ENCODE measurements at places on chromosomes 16 and 17.
A peak's percentile ranks its signal among the peaks of the same experiment; 100 is the strongest.

DNA sequence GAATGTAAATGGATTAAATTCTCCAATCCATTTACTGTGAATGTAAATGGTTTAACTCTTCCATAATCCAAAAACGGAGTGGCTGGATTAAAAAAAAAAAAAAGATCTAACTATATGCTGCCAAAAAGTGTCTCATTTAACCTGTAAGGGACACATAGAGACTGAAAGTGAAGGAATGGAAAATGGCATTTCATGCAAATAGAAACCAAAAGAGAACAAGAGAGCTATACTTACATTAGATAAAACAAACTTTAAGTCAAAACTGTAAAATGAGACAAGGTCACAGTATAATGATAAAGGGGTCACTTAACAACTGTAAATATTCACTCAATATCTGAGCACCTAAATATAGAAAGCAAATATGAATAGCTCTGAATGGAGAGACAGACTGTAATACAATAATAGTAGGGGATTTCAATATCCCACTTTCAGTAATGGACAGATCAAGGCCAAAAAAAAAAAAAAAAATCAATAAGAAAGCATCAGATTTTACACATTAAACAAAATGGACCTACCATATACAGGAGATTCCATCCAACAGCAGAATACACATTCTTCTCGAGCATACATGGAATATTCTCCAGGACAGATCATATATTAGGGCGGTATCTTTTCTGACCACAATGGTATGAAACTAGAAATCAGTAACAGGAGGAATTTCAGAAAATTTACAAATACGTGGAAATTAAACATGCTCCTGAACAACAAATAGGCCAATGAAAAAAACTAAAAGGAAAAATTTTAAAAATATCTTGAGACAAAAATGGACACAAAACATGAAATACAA is 36.4 kb downstream of the CDR2 start:
- DNase-seq, result no peak
- H3K4me3 ChIP-seq, result no peak overlapping the region
- H3K36me3 ChIP-seq, result peaks cover 73% of the 10 kb centered on the region
- H3K4me1 ChIP-seq, result no peaks in the 10 kb centered on the region

DNA sequence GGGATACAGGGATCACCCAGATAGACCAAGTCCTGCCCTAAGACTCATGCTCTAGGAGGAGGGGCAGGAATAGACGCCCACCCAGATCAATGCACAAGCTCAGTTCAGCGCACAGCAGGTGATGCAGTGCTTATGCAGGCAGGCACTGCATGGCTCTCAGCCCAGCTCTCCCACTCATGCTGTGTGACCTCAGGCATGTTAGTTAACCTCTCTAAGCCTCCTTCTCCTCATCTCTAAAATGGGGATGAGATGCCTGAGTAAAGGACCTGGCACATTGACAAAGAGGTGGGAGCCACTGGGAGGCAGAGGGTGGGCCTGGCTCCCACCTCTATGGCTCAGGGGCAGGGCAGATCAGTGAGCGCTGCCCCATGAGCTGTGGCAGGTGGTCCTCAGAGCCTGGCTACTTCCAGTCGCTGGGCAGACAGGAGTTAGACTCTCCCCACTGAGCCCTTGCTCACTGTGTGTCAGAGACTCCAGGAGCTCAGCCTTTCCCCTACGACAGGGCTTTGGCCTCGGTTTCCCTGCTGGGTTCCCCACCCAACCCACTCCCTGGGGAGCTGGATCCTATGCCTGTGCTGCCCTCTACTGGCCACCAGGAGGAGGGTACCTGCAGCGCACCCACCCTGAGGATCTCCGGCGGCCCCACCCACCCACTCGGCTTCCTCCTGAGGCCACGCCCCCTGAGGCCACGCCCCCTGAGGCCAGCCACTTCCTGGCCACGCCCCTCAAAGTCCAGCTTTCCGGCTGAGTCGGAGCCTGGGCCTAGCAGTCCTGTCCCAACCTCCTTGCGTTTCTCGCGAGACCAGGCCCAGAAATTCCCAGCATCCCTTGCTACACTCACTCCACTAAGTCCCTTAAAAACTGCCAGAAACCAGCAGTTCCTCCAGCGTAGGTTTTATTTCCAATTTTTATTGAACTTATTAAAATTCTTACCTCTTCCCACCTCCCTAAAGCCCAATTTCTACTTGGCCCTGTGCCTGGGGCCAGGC is 196.1 kb downstream of the GSG1L start:
- no peak overlapping the region for H3K4me3 ChIP-seq
- peak; percentile 90 for DNase-seq
- no peaks in the 10 kb centered on the region for H3K4me1 ChIP-seq
- H3K27me3 ChIP-seq, result peaks cover 9% of the 10 kb centered on the region
- no peaks in the 10 kb centered on the region for H3K36me3 ChIP-seq

GRCh38 chr17:54666559-54666958 is 234.1 kb upstream of the TOM1L1 start:
- peaks cover 12% of the 10 kb centered on the region for H3K4me1 ChIP-seq
- no peaks in the 10 kb centered on the region for H3K36me3 ChIP-seq
- no peaks in the 10 kb centered on the region for H3K27me3 ChIP-seq
- DNase-seq, result no peak

DNA sequence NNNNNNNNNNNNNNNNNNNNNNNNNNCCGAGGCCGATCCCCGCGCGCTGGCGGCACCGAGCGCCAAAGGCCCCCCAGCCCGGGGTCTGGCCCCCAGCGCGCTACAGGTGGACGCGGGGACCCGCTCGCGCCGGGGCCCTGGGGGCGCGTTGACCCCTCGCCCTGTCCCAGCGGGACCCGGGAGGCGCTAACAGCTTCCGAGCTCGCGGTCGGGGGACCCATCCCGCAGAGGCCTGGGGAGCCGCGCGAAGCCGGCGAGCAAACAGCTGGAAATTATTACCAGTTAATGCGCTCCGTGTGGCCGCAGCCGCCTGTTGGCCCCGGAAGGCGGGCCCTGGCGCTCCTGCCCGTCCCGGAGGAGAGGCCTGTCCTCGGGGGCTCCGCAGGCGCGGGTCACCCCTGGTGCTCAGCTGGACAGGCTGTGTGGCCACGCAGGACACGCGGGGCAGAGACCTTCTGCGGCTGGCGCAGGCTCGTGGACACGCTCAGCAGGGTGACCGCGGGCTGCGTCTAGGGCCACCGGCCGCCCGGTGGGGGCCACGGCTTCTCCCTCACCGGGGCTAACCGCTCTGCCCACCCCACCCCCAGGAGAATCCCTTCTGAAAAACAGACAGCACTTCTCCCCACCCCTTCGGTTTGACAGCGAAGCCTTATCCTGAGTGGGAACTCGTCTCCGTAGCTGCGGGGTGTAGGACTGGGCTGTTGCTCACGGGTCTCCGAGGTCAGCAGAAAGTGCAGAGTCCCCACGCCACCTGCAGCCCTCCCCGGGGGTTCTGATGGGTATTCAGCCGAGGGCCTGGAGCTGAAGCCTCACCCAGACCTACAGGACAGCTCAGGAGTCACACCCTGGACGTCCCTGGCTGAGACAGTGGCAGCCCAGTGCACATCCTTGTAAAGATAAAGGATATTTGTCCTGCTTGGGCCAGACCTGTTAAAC is 138.7 kb upstream of the RPH3AL start:
- H3K27me3 ChIP-seq, result peaks cover 60% of the 10 kb centered on the region
- peaks cover 27% of the 10 kb centered on the region for H3K4me1 ChIP-seq

GRCh38 chr16:22075043-22075757 is 17.1 kb upstream of the VWA3A start:
- no peak for DNase-seq
- no peaks in the 10 kb centered on the region for H3K27me3 ChIP-seq
- H3K27ac ChIP-seq, result no peak overlapping the region

- H3K4me1 ChIP-seq, result peaks cover 49% of the 10 kb centered on the region
- peaks cover 4% of the 10 kb centered on the region for H3K36me3 ChIP-seq
These were observed 19.6 kb downstream of the KIAA0513 start for GRCh38 chr16:85046931-85047866.

DNA sequence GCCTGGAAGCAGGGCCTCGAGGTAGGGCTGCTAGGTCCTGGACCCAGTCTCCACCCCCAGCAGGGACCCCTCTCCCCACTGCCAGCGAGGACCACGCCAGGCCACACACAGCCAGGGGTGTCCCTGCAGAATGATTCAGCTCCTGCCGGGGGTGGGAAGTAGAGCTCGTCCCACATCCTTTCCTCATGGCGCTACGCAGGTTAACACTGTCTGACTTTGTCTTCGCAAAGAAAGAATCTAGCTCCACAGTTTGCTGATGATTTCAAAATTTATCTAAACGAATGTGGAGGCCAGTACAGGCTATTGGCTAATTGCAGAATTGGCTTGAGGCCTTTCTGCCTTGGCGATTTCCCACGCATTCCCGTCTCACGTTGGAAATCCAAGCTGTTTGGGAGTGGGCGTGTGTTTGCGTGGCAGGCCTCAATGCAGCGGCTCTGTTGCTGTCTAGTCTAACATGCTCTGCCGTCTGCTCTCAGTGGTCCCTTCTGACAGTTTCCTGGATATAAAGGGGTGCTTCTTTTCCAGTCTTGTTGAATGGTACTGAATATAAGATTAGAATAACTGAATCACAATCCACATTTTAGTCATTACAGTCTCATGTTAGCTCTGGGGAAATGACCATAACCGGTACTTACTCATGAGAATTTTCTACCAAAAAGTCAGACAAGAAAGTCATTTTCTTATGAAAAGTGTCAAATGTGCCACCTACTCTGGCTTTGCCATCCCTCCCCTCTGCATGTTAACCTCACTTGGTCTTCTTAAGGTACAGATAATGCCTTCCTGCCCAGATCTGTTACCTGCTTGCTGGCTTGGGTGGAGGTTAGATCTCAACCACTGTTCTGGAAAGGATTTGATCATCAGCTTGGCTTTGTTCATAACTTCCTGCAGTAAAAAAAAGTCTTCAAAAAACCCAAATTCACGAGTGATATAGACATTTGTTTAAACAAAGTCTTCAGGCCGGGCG is 252.4 kb downstream of the NTN1 start:
- H3K4me3 ChIP-seq, result no peak overlapping the region
- H3K27me3 ChIP-seq, result peaks cover 8% of the 10 kb centered on the region
- no peak overlapping the region for H3K27ac ChIP-seq
- H3K36me3 ChIP-seq, result no peaks in the 10 kb centered on the region

DNA sequence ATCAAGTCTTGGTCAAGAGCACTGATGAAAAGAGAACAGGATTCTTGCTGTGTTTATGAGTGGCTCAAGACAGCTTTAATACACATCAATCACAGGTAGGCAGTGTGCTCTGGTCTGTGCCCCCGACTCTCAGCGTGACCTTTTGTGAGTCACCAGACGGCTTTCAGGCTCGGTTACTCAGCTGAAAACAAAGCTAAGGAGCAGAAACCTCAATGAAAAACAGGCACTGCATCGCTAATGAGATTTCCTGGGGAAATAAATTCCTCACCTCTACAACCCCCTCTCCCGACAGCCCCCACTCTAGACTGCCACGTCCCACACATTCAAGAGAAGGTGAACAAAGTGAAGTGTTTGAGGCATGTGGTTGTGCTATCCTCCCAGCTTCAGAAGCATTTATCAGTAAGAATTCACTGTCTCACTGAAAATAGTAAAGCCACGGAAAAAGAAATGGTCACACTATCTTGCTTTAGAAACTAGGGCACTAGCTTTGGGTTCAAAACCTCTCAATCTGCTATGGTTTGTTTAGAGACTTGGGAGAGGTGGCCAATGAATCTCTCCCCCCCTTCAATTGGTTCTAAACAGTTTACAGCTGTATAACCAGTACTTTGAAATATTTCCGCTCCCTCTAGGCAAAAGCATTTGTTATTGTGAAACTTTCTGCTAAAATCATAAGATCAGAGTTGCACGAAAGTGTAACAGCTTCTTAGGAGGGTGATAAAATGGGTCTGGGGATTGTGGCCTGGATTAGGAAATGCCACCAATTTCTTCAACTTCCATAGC is 199.5 kb upstream of the PMFBP1 start:
- no peak overlapping the region for H3K27ac ChIP-seq
- H3K36me3 ChIP-seq, result peaks cover 14% of the 10 kb centered on the region
- H3K4me3 ChIP-seq, result peak overlapping the region; percentile 12
- peaks cover 10% of the 10 kb centered on the region for H3K4me1 ChIP-seq
- peaks cover 4% of the 10 kb centered on the region for H3K27me3 ChIP-seq
